ENCODE measurements at places on chromosomes 4 and X.
A peak's percentile ranks its signal among the peaks of the same experiment; 100 is the strongest.

GRCh38 chr4:186021461-186022167 is 47.3 kb upstream of the TLR3 start:
- peak; percentile 32 for DNase-seq

GRCh38 chr4:19993242-19993641 is 258.5 kb upstream of the SLIT2 start:
- no peak for DNase-seq

DNA sequence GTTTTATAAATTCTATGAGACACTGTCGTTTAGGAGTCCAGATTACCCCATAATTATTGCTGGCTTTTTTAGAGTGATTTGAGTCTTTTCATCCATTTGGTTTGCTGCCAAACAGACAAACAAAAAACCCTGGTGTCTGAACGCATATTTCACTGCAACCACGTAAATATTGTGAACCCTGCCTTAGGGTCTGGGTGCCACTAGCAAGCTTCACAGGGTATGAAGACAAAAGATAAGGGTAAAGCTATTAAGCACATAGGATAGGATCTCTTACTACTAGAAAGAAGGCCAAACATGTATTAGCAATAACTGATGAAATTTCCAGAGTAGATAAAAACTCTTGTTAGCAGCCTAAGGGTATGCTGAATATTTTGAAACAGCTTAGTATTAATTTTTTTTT is 143.3 kb downstream of the BANK1 start:
- DNase-seq: no peak

DNA sequence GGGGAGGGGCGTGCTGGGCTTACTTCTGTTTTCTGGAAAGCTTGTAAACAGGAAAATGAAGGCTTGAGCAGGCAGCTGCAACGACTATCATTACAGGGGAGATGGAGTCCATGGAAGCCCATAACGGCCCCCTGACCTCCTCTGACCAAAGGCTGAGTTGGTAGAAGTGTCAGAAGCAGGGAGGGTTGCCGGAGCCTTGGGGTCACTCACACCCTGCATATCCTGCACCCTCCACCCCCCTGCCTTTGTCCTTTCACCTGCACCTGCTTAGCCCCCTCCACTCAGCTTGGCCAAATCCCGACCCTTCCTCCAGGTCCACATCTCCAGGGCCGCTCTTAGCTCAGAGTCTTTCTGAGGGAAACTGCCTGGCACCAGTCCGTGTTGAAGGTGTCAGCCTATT is 12.5 kb upstream of the MSX1 start:
- no peak for DNase-seq
